ENCODE measurements at places on chromosomes 13 and 19. TPM values are rescaled to one million over a fixed set of nuclear protein-coding genes. Genes with fewer than 3 reads are reported as not detected.

The ZNF90 gene
- total RNA-seq = 11.8 TPM

The ADPRHL1 gene
- total RNA-seq = 0.69 TPM

The ZNF681 gene
- 2.3 TPM for total RNA-seq

The CCL25 gene
- 0.48 TPM for total RNA-seq

DNA sequence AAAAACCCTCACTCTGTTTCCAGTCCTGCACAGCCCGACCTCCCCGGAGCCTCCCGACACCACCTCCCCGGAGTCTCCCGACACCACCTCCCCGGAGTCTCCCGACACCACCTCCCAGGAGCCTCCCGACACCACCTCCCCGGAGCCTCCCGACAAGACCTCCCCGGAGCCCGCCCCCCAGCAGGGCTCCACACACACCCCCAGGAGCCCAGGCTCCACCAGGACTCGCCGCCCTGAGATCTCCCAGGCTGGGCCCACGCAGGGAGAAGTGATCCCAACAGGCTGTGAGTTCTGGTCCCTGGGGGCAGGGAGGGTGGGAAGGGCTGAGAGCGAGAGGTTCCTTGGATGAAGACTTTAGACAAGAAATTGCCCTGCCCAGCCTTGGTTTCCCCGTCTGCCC is 5.4 kb downstream of the MADCAM1 start:
- ATAC-seq = no peak

DNA sequence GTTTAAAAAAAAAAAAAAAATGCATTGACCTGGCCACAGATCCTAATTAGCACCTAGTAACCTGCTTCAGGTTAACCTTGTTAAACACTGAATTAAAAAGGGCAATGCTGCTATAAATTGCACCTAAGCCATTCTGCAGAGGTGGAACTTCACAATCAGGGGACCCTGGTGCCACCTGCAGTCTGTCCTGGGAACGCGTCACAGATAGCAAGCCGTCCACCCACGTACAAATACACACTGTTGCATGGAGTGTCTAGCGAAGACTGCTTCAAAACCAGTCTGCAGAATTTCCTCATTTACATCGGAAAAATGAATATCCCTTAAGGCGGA is 169.3 kb downstream of the COL4A1 start:
- ATAC-seq = peak; percentile 57

DNA sequence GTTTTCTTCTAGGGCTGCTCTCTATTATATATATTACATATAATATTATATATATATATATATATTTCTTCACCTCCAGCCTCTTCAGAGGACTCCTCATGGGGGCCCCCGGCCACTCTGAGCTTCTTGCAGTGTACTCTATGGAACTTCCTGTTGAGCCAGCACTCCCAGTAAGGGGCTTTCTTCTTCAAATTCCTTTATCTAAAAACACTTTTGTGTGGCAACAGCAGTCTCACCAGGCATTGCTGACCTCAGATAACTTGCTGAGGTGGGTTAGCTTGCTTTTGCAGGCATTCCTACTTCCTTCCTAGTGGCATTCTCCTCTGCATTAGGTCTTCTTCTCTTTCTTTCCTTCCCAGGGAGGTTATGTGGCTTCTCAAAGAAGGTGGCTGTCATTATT is 381.5 kb downstream of the MYO16 start:
- ATAC-seq = no peak
